ENCODE measurements at places on chromosomes 12 and 14. TPM values are rescaled to one million over a fixed set of nuclear protein-coding genes. Genes with fewer than 3 reads are reported as not detected.

- no peak for DNase-seq
Observed at GRCh38 chr14:66998013-66998412, 191.2 kb upstream of the GARIN2 start.

DNA sequence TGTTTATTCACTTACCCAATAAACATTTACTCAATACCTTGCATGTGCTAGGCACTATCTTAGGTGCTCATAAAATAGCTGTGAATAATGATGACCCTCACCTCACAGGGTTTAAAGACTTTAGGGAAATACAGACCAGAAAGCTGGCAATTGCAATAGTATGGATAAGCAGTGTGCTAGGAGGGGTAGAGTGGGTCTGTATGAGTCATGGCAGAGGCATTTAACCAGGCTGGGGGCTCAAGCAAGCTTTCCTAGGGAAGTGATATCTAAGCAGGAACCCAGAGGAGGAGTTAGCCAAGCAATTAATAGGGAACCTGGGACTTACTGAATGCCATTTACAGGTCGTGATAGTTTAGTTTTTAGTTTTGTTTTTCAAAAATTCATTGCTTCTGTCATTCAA, 123.9 kb upstream of the CCDC198 start:
- no peak for DNase-seq

DNA sequence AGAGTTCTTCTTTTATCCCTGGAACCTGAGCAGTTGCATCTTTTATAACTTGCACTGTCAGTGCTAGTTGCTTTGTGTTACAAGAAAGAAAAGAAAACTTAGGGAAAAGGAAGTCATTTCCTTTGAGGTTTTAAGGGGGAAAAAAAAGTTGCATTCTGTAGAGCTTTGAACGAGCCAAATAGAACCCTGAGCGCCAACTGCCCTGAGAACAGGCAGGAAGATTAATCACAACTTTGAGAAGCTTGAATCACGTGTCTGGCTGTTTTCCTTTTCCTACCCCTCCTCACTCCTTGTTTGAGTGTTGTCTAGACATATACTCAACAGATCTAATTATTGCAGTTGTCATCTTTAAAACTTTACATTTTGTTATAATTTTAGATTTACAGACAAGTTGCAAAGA, 12.5 kb downstream of the PCNX1 start:
- no peak for DNase-seq

- DNase-seq: no peak
Observed at GRCh38 chr12:94867066-94867855, 136.2 kb downstream of the NDUFA12 start.

GRCh38 chr12:57619434-57620244, 8.4 kb downstream of the ARHGEF25 start:
- DNase-seq: no peak

DNA sequence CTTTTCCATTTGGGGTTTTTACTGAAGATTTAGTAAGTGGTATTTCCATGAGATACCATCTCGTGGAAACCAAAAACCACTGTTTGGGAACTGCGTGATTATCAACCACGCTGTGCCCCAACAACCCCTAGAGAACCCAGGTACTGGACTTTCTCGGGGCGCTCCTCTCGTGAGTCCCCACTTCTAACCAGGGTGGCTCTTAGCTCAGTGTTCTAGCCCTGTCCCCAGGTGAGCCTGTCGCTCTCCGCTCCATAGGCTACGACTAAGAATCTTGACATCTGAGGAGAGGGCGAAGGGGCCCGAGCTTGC, 686 bp downstream of the MCRS1 start:
- no peak for DNase-seq

DNA sequence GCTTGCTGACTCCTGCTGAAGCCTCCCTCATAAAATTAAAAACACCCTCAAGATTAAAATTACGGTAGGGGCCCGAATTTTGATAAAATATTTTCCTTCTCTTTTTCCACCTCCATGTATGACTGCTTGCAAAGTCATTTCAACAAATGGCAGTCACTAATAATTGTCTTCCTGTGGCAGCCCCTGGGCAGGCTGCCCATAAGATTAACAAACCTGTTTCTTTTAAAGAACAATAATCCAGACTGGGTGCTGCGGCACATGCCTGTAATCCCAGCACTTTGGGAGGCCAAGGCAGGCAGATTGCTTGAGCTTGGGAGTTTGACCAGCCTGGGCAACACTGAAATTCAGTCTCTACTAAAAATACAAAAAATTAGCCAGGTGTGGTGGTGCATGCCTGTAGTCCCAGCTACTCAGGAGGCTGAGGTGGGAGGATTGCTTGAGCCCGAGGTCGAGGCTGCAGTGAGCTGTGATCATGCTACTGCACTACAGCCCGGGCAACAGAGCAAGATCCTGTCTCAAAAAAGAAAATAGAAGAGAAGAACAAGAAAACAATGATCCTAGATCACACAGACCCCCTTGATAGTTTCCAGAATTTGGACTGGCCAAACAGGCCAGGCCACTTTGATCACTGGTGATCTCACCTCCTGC, 8.7 kb downstream of the SAV1 start:
- no peak for DNase-seq

GRCh38 chr12:109827566-109828550, 5.3 kb downstream of the TRPV4 start:
- DNase-seq: no peak

- DNase-seq: no peak
Observed at GRCh38 chr12:19909418-19909817, 458.9 kb upstream of the PDE3A start.

DNA sequence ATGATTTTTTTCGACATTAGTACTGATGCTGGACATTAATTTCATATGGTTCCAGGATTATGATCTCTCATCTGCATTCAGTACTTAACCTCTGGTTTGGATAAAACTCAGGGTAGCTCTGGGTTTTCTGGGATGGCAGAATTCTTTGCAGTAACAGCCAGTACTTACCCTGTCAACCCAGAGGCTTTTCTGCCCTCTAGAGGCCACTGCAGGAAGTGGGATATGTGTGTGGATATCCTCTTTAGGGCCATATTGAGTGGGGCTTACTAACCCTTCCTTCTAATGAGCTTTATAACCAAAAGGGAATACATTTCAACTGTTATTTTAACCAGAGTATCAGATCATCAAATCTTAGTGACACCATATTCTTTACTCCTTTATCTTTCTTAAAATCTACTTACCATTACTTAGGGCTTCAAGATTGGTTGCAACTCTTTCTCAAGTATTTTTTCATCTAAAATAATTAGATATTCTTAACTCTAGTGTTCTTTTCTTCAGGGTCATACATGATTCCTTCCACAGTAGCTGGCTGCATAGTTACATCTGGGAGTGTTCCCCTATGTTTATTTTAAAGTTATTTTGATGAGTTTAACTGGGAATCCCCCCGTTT, 488.0 kb upstream of the STXBP6 start:
- DNase-seq: no peak

The ZDHHC22 gene
- total RNA-seq: not detected

The ARF3 gene
- total RNA-seq: 112 TPM

The KRT83 gene
- not detected for total RNA-seq

The IPO8 gene
- 47.1 TPM for total RNA-seq

Measured in ovary (tissue), 10 donors.